ENCODE measurements at places on chromosomes 2 and 18.
A peak's percentile ranks its signal among the peaks of the same experiment; 100 is the strongest.

DNA sequence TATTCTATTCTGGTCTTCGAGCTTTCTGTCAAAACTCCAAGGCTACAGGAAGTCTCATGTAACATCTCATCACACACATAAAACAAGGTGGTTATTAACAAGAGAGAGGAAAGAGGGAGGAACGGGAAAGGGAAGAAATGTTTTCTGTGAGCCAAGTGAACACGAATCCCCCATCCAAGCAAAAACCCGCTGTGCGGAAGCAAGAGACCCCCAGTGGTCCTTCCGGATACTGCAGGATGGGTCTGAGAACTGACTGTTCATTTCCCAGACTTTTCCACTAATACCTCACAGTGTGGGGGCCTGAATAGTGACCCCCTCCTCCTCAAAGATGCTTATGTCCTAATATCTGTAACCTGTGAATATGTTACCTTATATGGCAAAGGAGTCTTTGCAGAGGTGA is 19.0 kb upstream of the DIPK1C start:
- no peak for DNase-seq

DNA sequence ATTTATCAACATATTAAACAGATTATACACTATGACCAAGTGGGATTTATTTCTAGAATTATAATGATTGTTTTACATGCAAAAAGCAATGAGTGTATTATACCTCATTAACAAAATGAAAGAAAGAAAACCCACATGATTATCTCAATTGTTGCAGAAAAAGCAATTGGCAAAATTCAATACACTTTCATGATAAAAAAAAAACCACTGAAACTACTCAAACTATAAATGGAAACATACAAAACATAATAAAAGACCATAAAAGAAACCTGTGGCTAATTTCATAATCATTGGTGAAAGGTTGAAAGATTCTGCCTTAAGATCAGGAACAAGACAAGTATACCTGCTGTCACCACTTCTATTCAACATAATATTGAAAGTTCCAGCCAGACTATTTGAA is 325.9 kb downstream of the AKAIN1 start:
- no peak for DNase-seq

- no peak for DNase-seq
These were observed 141.6 kb downstream of the UBE2E3 start for GRCh38 chr2:181121996-181122395.

DNA sequence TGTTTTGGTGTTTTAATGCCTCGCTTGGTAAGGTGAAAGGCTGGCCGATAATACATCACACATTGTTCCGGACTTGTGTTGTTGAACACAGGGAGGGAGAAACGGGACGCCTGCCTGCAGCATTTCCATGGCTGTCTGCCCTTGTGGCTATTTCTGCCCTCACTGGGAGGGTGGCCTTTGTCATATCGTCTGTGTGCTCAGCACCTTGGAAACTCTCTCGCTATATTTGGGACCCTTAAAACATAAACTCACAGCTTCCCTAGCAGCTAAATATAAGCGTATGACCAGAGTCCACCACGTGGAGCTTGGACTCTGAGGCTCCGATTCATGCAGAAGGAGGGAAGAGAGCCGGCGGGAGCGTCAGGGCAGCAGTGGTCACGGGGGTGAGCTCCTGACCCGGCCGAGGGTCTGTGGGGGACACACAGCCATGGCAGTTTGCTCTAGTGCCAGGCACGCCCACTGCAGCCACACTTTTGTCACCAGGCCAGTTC is 111.7 kb downstream of the SH3BP4 start:
- no peak for DNase-seq

DNA sequence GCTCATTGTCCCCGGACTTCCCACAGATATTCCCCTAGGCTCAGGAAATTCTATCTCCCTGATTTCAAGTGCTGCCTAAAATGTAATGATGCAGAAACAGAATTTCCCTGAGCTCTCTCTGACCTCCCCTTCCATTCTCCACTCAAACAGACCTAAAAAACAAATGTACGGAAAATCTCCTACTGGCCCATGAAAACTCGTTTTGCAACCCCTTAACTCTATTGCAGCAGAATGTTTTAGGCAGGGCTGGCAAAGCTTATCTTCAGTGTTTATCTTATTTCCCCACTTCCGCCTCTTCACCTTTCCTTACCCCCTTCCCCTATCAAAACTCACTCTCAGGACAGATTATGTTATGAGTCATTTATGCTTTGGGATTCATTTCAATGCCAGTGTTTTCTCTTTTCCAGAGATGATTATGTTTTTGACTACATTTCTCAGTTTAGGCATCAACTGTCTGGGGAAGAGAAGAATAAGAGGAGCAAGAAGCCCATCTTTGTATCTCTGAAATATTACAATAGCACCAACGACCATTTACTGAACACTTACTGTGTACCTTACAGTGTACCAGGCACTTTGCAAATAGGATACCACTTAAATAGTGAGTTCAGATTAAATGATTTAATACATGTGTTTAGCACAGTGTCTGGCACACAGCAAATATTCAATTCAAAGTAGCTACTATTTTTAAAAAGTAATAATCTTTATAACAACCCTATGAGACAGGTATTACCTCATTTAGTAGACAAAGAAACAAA is 53.9 kb upstream of the STPG4 start:
- no peak for DNase-seq

GRCh38 chr2:44596537-44597320 is 235.0 kb downstream of the CAMKMT start:
- DNase-seq: no peak

DNA sequence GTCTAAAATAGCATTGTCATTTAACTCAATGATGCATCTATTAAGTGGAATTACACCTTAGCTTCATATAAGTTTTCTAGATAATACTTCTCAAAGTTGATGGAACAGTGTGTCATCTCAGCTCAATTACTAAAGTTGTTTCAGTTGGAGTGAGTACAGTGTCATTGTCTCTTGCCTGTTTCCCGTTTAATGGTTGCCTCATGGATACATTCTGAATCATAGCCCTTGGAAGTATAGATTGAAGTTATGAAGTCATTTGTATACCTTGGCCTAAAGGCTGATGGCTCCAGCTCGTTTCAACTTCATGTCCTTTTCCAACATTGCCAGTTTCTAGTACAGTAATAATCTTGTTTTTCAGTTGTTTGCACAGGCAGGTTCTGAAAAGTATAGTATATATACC is 130.5 kb upstream of the NOSTRIN start:
- no peak for DNase-seq

DNA sequence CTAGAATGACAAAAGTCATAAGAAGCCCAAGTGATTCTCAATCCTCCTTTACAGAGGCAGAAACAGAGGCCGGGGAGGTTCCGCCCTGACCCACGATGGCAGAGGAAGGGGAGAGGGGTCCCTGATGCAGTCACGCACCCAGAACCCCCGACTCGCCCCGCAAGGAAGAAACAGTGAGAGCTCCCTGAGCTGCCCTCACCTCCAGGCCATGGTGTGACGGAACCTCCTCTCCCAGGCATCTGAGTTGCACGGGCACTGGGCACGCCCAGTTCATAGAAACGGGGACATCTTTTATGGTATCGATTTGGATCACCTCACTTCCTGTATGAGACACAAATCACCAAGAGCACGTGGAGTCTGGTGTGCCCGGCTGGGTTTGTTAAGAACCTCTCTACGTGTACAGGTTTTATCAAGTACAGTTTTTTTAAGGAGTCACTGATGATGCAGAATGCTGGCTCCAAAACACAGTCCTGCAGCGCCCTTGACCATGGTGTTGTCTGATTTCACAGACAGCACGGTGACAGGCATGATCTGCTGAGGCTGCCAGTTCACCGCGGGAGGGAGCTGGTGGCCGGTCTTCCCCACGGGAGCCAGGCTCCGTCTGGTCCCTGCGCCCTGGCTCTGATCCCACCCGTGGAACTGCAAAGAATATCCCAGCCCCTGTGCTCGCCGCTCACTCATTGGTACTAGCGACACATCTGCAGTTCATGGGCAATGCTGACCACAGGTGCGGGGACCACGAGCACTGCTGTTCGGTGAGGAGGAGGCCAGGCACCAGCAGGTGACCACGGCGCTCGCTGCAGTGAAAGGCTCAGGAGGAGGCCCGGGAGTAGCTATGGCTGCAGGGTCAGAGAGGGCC is 35.6 kb downstream of the PXDN start:
- no peak for DNase-seq

DNA sequence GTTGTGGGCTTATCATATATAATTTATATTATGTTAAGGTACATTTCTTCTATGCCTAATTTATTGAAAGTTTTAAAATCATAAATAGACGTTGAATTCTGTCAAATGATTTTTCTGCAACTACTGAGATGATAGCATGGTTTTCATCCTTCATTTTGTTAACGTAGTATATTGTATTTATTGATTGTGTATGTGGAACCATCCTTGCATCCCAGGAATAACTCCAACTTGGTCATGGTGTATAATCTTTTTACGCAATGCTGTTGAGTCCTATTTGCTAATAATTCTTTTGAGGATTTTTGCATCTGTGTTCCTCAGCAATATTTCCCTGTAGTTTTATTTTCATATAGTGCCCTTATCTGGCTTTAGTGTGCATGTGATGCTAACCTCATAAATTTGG is 152.7 kb downstream of the ADCYAP1 start:
- DNase-seq: no peak

GRCh38 chr2:37566517-37566981 is 104.9 kb downstream of the CDC42EP3 start:
- DNase-seq: no peak

DNA sequence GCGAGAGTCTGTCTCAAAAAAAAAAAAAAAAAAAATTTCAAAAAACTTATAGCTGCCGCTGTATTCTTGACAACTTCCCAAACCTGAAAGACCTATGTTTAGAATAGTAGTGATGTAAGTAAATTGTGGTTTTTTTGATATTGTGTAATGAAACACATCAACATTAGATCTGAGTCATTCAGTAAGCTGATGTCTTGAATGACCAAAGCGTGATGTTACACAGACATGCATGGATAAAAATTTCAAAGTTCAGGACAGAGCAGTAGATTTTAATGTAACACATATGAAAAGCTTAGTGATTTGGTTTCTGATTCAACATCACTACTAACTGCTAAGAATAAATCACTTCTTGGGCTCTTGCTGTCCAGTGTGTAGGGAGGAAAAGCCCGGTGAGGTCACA is 69.3 kb upstream of the MEX3C start:
- no peak for DNase-seq

DNA sequence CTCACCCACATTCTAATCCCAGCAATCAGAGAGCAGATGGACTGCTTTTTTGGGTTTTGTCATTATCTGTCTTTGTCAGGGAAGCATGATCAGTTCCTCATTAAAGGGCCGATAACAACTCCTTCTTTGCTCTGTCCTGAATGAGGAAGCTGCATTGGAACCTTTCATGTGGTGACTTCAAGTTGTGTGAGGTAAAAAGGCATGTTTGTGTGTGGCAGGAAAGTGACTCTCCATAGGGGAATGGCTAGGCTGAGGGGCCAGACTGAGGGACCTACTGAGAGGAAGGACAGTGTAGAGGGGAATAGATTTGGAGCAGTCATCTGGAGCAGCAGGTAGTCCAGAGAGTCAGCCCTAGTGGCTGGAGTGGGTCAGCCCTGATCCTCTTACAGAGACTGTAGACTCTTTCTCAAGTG is 23.6 kb upstream of the LRRTM1 start:
- DNase-seq: no peak

- peak; percentile 37 for DNase-seq
These were observed 184.8 kb downstream of the NCK2 start for GRCh38 chr2:105929516-105929915.

DNA sequence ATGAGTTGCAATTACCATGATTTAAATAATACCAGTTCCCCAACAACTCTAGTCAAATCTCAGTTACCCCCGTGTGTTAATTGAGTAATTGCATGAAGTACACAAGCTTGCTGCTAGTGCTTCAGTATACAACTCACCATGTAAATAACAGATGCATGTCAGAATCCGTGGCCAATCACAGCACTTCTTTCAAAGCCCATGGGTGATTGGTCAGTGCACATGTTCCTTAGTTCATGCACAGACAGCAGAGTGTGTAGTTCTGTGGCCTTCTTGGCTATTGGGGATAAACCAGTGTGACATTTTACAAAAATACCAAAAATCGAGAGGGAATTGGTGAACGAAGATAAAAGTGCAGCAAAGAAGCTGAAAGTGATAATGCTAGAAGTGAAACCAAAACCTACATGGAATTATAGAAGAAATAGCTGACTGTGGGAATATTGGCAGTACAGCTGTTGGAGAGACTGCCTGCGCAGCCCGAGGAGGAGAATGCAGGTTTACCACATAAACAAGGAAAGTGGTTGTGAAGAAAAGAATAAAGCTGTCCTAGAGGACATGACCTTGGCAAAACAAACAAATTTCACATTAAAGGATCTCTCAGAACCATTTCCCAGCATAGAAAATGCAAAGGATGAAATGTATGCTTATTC is 59.4 kb downstream of the NEDD4L start:
- no peak for DNase-seq

DNA sequence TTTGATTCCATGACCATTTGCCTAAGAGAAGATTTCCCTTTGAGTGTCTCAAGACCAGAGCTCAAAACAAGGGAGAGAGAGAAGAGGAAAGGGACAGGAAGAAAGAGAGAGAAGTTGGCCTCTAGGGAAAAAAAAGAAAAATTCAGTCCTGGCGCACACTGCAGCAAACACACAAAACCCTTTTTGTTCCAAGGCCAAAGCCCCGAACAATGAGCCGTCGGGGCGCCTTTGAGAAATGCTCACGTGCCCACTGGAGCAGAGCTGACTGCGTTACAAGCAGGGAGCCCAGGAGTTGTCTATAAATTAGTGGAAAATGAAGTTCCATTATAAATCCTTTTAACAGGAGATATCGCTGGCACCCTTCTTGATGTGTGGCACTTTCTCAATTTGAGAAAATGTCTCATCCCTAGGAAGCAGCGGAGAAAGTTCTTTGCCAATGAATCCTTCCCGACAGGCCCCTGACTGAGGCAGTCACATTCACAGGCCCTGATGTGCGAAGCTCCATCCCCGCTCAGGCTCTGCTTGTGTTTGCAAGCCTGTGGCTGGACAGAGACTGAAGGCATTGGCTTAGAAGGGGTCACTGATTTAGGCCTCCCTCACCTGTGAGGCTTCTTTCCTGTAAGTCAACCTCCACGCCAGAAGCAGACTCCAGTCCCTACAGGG is 32.1 kb upstream of the NCKAP5 start:
- DNase-seq: no peak

- no peak for DNase-seq
These were observed 122.0 kb downstream of the SPP2 start for GRCh38 chr2:234172532-234172931.

DNA sequence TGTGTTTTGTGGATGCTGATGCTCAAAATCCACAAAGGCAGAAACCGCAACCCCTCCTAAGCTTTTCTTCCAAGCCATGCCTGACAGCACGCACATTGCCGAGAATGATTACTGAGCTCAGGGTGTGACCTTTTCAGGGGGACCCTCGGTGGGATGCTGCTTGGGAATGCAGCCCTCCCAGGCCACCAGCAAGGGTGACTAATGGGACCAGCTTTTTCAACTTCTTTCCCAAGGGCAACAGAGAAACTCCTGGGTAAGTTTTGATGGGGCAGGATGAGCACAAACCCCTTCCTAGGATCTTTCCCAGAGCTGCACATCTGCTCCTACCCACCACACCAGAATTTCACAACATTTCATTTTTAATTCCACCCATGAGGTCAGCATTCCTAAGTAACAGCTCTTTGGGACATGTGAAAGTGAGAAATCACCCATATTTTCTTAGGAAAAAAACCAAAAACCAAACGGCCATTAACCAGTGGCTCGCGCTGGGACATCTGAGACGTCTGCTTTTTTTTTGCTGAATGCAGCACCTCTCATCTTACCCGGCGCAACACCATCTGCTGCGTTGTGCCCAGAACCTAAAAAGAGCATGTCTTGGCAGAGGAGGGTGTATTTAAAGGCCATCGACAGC is 119.0 kb downstream of the ARL4C start:
- no peak for DNase-seq

Data from activated T-helper 1 cell treated with Interleukin-2 at 50 U/mL for 16 hours (primary cell).